ENCODE measurements at places on chromosomes 13 and 19. TPM values are rescaled to one million over a fixed set of nuclear protein-coding genes. Genes with fewer than 3 reads are reported as not detected.

FXYD1 gene
- 1.4 TPM for polyA plus RNA-seq

GRCh38 chr19:5553892-5554291, 13.9 kb downstream of the TINCR start:
- no peak for DNase-seq

DNA sequence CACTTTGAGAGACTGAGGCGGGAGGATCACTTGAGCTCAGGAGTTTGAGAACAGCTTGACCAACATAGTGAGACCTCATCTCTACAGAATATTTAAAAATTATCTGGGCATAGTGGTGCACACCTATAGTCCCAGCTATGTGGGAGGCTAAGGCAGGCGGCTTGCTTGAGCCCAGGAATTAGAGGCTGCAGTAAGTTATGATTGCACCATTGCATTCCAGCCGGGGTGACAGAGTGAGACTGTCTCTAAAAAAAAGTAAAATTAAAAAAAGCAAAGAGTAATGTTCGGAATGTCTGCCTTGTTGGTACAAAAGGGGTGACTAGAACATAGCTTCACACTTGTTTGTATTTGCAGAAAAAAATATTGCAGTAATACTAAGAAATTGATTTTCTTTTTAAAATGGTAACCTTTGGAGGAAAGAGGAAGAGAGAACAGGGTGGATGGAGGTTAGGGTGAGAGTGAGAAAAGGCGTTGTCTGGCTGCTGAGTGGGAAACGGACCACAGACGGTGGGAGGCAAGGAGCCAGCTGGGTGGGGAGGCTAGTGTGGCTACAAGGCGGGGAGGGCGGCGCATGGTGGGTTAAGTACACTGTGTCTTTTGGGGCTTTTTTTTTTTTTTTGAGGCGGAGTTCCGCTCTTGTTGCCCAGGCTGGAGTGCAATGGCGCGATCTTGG, 10.2 kb downstream of the PPP1R14A start:
- DNase-seq, result no peak

RETN gene
- polyA plus RNA-seq, result not detected

ARHGAP35 gene
- polyA plus RNA-seq, result 28.7 TPM

DNA sequence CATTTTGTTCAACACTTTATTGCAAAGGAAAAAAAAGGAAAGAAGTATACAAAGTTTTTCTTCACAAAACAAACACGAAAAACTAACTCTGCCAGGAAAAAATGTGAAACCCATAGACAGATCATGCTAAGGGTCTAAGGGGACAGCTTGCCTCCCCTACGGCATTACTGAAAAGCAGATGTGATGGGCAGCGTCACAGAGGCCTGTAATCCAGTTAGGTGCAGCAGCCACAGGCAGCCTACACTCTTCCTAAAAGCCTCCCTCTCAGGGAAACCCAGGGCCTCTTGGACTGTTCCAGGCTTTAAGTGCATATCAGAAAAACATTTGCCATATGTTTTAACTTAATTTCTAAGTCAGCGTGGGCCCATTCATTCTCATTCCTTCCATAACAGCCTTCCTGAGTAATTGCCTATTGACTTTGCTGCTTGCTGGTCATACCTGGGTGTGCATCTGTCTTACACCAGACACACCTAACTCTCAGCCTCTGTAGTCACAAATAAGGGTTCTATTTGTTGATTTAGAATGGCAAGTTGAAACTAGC, 135.7 kb upstream of the SERP2 start:
- peak; percentile 52 for DNase-seq

DNA sequence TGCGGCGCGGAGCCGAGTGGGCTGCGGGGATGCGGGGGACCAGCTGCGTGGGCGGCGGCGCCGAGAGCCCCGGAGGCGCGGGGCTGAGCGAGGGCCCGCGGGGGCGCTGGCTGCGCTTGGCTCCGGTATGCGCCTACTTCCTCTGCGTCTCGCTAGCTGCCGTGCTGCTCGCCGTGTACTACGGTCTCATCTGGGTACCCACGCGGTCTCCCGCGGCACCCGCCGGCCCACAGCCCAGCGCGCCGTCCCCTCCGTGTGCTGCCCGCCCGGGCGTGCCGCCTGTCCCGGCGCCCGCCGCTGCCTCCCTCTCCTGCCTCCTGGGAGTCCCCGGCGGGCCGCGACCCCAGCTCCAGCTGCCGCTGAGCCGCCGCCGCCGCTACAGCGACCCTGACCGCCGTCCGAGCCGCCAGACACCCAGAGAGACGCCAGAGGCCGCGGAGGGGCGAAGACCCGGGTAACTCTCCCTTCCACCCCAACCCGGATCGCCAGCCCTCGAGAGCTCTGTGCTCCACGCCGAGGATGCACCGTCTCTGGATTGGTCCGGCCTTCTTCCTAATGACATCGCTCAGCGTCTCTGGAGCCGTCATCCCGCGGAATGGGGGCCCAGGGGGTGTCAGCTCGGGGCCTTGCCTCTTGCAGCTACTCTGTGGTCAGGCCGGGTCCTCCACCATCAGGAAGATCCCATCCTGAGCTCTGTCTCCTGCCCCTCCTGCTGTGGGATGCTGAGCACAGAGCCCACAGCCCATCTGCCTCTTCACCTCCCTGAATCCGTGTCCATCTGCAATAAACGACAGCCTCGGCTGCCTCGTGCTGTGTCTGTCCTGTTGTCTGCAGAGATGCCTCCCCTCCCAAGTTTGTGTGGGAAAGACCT, 441 bp downstream of the INAFM1 start:
- DNase-seq, result no peak

PNMA8B gene
- 0.17 TPM for polyA plus RNA-seq

DNA sequence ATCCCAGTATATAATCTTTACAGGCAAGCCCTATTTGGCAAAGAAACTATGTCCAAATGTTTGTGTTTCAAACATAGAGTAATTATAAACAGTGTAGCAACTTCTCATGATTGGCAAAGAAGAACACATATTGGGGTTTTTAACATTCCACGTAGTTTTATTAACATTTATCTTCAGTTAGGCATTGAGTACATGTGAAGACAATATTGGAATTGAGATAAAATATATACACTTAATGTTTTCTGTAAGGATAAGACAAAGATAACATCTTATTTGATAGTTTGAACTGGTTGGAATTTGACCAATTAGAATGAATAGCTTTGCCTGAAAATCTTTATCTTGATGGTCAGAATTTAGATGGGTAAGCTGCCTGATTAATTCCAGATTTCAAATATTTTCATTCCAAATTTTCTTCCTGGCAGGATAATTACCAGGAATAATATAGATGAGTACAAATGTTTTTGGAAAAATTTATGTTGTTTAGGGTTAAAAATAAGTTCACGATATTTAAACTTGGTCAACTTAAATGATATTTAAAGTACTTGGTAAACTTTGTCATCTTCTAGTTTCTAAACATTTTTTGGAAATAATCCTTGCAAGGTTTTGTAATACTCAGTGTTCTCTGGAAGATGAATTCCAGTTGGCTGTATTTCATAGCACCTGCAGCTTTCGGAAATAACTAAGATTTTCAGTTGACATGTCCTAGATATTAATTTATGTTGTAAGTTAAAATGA, 536.5 kb upstream of the SPRY2 start:
- DNase-seq, result no peak

DNA sequence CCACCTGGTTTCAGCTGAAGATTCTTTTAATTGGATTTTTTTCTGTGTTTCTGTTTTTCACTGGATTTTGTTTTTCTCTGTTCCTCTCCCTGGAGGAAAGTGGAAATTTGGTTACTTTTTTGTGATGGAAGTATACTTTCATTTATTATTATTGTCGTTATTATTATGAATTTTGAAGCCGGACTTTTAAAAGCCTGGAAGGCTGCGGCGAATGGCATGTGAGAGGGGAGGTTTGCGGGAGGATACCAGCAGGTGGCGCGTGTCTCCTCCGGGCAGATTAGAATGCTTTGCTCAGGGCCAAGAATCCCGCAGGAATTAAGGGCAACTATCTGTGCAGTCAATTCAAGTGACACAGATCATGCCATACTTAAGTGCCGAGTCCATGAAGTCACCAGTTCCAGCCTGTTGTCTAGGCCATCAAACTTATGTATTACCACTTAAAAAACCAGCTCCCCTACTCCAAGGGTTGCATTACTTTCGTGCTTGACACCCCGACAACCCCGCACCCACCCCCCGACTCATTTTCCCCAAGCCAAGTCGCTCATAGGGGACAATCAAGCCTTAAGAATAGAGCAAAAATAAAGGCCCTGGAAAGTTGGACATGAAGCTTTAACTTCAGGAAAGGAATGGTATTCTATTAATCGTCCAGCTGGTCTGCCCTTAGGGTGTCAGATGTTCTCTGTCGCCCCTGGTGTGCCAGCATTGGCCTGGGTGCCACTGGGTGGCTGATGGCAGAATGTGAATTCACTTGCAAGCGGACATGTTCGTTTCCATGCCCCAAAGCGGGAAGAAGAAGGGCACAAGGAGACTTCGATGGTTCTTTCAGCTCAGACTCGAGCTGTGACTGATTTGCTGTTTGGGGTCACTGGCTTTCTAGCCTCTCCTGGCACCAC, 1.3 kb upstream of the LRCH1 start:
- no peak for DNase-seq

ZNF578 gene
- polyA plus RNA-seq, result 4.3 TPM

ZNF442 gene
- polyA plus RNA-seq, result 1.4 TPM

DNA sequence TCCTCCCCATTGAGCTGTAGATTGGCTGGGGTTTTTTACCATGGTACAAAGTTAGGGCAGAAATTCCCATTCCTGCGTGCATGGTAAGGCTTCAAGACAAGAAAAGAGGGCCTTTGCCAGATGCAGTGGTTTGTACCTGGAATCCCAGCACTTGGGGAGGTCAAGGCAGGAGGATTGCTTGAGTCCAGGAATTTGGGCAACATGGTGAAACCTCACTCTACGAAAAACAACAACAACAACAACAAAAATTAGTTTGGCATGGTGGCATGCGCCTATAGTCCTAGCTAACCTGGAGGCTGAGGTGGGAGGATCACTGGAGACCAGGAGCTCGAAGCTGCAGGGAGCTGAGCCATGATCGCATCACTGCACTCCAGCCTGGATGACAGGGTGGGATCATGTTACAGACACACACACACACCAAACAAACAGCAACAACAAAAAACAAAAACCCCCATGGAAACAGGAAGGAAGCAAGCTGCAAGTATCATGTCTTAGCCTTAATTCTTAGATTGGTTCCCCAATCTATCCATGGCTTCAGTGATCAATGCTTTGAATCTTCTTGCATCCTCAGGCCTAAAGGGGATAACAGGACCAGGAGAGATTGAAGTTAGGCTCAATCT, 5.5 kb upstream of the WTIP start:
- DNase-seq, result no peak

KASH5 gene
- not detected for polyA plus RNA-seq

DNA sequence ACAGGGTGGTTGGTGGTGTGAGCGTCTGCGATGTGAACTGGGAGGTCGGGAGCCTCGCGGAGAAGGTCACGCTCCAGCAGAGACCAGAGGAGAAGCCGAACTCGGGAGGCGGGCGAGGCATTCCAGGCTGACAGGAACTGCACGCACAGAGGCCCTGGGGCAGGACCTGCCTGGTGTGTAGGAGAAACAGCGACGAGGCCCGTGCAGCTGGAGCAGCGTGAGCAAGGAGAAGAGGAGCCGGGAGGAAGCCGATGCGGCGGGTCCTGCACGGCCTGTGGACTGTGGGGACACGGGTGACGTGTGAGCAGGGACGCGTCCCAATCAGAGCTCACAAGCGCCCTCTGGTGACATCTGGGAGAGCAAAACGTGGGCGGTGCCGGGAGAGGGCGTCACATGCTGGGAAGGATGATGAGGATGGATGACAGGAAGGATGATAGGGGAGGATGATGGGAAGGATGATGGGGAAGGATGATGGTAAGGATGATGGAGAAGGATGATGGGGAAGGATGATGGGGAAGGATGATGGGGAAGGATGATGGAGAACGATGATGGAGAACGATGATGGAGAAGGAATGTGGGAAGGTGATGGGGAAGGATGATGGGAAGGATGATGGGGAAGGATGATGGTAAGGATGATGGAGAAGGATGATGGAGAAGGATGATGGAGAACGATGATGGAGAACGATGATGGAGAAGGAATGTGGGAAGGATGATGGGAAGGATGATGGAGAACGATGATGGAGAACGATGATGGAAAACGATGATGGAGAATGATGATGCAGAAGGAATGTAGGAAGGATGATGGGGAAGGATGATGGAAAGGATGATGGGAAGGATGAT, 16.1 kb upstream of the MADCAM1 start:
- no peak for DNase-seq

CEACAM19 gene
- polyA plus RNA-seq, result 11.3 TPM

ERICH4 gene
- polyA plus RNA-seq, result not detected

DNA sequence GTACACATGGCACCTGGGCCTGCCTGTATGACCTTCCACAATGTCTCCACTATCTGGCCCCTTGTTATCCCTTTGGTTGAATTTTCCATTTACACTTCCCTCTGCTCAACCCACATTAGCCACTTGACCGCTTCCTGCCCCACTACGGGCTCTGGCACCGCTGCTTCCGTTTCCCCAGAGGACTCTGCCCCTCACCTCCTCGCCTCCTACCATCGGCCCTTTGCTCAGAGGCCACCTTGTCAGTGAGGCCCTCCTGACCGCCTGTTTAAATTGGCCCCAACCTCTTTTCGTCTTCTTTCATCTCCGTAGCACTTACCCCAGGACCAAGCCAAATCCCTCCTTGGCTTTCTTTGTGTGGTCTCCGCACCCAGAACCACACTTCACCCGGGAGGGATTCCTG, 47.4 kb downstream of the SOX1 start:
- no peak for DNase-seq

IGFL4 gene
- polyA plus RNA-seq, result not detected

ZNF682 gene
- polyA plus RNA-seq, result 2.5 TPM

LIM2 gene
- not detected for polyA plus RNA-seq

DNA sequence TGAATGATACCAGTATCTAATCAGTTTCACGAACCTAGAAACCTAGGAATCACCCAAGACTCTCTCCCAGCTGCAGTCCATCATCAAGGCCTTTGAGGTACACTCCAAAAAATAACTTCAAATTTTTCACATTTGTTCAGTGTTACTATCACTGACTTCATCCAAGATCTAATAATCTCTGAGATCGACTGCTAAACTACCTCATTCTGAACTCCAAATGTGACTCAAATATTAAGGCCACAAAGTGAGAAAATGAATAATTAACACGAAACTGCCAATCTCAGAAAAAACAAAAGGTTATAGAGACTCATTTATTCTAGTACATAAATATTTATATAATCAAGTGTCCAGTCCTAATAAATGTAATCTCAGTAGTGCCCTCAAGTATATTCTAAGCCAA, 430.3 kb upstream of the ATXN8OS start:
- no peak for DNase-seq

DNA sequence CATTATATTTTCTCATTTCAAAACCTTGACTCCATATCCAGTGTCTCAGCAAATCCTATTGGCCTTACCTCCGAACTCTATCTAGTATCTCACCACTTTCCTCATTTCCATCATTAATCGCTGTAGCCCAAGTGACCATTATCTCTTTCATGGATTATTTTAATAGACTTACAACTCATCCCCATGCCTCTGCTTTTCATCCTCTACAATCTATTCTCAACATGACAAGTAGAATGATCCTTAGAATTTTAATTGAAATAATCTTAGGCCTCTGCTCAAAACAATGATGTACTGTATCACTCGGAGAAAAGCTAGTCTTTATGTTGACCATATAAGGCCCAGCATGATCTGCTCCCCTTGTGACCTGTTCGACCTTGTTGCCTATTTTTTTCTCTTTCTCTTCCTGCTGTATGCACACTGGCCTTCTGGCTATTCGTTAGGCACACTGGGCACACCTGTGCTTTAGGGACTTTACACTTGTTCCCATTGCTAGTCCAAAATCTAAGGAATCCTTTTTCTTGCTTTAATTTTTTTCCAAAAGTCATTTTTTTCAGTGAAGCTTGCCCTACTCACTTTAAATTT, 21.4 kb downstream of the DNAJC15 start:
- no peak for DNase-seq

ZNF723 gene
- polyA plus RNA-seq, result not detected
